Stimulated activated CD8-positive, alpha-beta memory T cell treated with anti-CD3 and anti-CD28 coated beads, Interleukin-12 subunit alpha, Interleukin-12 subunit beta, amount 100 ng/mL, for 1 hour (primary cell): ENCODE measurements at places on chromosomes 6 and 20.

GRCh38 chr20:49515586-49515985, 33.1 kb upstream of the KCNB1 start:
- DNase-seq: no peak

DNA sequence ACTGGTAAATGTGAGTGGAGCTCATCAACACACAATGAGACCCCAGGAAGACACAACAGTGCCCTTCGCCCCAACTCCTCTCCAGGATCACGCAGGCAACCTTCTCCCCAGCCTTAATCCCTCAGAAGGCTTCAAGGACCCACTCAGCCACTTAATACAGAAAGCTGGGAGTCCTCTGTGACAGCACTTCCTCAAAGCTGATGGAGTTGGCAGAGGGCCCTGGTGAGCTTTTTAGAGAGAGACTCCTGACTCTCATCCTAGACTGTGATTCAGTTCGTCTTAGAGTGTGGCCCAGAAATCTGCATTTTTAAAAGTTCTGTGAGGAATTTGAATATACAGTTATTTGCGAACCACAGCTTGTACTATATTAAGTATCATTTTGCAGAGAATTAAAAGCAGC, 187.7 kb downstream of the UST start:
- no peak for DNase-seq

GRCh38 chr6:154243793-154244750, 112.5 kb downstream of the IPCEF1 start:
- DNase-seq: no peak

- no peak for DNase-seq
Observed at GRCh38 chr6:77715588-77715987, 62.7 kb downstream of the MEI4 start.

- no peak for DNase-seq
Observed at GRCh38 chr6:1832358-1832757, 222.6 kb downstream of the FOXC1 start.

- DNase-seq: no peak
Observed at GRCh38 chr6:82588859-82589412, 225.3 kb downstream of the TPBG start.

- no peak for DNase-seq
Observed at GRCh38 chr6:88177961-88178464, 11.9 kb upstream of the CNR1 start.

GRCh38 chr6:163641706-163642105, 227.2 kb downstream of the QKI start:
- DNase-seq: no peak

DNA sequence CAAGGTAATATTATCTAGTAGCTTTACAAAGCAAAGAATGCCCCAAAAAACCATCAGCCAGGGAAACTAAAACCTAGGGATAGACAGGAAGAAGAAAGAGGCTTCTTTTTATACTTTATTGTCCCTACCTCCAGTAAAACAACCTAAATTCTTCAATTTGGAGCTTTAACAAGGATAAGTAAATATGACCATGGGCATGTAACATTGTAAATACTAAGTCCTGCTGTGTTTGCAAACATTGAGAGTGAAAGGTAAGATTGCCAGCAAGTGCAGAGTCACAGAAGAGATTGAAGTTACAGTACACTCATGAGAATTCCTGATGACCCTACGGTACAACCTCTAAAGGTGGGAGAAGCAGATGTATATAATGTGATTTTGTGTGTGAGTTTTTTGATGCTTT, 117.2 kb downstream of the FOXO3 start:
- DNase-seq: no peak

- DNase-seq: no peak
Observed at GRCh38 chr6:36374972-36375371, 12.5 kb downstream of the ETV7 start.

DNA sequence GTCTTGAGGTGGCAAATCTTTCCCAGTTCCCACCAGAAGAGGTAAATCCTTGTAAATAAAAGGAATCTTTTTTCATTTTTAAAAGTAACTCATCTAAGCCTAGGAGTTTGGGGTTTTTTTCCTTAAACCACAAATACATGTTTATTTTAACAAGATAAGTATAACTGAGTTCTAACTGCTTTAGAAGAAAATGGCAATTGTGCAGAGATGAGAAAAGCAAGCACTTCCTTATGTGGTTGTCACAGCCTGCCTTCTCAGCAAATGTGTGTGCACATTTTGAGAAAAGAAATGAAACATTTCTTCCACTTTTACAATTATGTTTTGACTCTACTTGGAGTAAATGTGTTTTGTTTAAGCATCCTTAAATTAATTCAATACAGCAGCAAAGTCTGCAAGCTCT, 17.7 kb downstream of the HCK start:
- DNase-seq: no peak

DNA sequence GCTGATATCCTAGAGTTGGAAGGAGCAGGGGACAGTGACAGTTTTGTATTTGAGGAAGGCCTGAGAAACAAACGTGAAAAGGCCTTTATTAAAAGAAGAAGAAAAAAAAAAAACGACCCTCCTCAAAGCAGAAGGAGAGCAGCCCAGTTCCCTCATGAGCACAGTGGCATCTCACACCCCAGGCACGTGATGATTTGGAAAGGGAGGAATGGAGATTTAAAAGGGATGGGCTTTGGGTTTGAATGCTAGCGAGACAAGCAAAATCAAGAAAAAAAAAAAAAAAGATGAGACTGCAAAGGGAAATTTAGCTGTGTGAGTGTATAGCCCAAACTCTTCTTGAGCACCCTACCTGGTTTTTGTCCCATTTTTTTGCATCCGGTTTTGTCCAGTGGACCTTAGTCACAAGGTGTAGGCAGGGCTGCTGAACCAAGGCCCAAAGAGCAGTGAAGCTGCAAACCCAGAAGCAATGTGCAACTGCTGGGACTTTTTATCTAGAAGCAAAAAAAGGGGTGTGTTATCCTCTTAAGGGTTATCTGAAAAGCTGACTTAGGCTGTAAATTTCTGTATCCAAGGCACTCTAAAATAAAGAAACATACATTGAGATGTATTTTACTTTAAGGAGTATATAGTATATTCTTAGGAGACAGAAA, 54.5 kb upstream of the RREB1 start:
- no peak for DNase-seq

GRCh38 chr6:161139766-161140553, 133.9 kb downstream of the AGPAT4 start:
- DNase-seq: no peak

DNA sequence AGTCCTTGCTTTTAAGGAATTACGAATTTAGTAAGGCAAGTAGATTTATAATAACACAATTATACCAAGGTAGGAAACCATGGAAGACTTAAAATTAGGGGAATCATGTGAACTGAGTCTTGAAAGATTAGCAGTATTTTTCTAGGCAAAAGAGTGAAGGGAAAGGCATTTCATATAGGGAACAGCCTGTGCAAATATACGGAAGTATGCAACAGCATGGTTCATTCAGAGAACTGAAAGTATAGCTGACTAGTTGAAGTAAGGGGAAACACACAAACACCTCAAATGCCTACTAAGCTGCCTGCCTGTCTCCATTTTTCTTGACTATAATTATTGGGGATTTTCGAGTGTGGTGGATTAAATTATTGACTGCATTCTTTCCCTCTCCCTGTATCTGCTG, 39.0 kb upstream of the ECHDC1 start:
- DNase-seq: no peak

- DNase-seq: no peak
Observed at GRCh38 chr6:107812234-107812769, 11.8 kb downstream of the SCML4 start.

- DNase-seq: no peak
Observed at GRCh38 chr6:135086414-135086764, 31.8 kb upstream of the HBS1L start.

DNA sequence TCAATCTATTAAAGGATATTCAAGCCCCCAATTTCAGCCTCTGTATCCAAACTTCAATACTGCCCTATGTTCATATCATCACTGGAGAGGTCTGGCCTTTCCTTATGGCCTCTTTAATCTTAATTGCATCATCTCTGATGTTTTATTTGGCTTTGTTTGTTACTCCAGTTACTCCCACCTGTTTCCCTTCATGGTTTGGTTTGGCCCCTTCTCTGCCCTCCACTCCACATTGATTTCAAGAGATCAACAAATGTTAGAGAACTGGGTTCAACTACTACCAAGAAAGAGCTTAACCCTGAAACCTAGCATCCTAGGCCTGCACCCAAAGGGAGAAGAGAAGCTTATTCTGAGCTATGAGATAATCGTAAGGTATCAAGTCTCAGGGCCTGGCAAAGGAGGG, 221.6 kb downstream of the LAMA2 start:
- no peak for DNase-seq

GRCh38 chr20:11905460-11906179, 12.1 kb upstream of the BTBD3 start:
- DNase-seq: no peak

- no peak for DNase-seq
Observed at GRCh38 chr20:11906626-11907480, 10.8 kb upstream of the BTBD3 start.

GRCh38 chr6:126026001-126026400, 39.7 kb downstream of the TRMT11 start:
- DNase-seq: no peak

GRCh38 chr6:142292166-142292924, 9.5 kb upstream of the ADGRG6 start:
- no peak for DNase-seq

DNA sequence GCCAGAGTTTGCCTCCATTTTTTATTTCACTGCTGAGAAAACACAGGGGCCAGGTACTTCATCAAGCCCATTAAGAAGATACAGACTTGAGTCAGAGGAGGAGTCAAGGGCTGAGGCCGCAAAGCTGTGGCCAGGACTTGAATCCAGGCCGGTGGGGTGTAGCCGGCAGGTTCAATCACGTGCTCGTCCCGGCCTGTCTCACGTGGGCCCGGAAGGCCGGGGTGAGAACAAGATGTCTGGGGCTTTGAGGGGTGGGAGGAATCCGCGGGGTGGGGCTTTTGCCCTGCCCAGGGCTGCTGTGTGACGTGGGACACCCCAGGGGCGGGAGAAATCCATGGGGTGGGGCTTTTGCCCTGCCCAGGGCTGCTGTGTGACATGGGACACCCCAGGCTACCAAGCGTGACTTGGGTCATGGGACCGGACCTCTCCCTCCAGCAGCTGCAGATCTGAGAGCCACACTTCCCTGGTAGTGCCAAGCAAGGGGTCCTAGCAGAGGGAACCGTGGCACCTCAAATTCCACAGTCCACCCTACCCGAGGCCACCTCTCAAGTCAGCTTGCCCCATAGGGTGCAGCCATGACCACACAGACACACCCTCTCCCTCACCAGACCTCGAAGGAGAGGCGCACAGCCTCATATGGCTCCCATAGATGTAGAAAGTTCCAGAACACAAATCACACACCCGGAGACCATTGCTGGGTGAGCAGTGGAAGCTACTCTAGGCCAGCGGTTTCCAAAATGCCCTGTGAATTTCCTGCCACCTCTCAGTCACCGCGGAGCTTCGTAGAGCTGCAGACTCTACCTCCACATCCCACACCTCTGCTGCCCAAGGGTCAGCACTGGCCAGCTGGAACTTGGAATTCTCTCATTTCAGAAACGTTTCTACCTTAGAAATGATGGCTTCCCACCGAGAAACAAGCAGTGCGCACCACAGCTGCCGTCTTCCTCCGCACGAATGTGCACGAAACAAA, 156.1 kb downstream of the DLL1 start:
- no peak for DNase-seq

DNA sequence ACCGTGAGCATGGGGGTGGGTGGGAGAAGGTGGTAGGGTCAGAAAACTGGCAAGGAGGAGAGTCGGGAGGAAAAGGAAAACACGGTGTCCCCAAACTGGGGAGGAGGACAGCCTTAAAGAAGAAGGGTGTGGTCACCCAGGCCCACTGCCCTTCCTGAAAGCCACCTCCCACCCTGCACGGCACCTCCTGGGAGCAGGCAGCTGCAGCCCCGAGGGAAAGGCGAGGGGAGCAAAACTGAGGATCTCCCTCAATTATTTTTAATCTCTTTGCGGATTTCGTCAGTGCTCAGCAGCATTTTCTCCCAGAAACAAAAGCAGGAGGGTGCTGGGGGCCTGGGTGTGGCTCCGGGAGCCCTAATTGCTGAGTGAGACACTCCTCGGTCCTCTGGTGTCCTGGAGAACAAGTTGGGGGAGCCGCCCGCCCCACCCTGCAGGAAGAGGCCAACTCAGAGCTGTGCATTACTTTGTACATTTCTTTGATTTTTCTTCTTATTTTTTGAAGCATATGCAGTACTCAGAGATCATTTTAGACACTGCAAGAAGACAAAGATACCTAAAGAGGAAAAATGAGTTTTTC, 56.4 kb downstream of the RIOK1 start:
- no peak for DNase-seq

- DNase-seq: no peak
Observed at GRCh38 chr20:38602185-38602581, 574 bp downstream of the ARHGAP40 start.

- DNase-seq: no peak
Observed at GRCh38 chr20:45589725-45590124, 10.6 kb upstream of the WFDC8 start.

- no peak for DNase-seq
Observed at GRCh38 chr6:76742919-76743318, 670.5 kb upstream of the IMPG1 start.

DNA sequence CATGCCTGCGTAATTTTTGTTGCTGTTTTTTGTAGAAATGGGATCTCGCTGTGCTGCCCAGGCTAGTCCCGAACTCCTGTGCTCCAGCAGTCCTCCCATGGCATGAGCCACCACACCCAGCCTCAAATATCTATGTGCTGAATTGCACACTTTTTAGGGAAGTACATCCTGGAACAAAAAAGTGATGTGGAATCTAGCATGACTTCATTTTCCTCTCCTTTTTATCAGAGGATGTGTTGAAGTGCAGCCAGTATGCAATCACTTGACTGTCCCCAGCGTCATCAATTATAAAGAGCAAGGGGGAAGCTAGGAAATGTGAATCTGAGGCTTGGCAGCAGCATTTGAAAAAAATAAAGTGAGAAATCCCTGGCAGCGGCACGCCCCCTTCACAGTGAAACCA, 6.4 kb upstream of the EXOC2 start:
- DNase-seq: no peak

DNA sequence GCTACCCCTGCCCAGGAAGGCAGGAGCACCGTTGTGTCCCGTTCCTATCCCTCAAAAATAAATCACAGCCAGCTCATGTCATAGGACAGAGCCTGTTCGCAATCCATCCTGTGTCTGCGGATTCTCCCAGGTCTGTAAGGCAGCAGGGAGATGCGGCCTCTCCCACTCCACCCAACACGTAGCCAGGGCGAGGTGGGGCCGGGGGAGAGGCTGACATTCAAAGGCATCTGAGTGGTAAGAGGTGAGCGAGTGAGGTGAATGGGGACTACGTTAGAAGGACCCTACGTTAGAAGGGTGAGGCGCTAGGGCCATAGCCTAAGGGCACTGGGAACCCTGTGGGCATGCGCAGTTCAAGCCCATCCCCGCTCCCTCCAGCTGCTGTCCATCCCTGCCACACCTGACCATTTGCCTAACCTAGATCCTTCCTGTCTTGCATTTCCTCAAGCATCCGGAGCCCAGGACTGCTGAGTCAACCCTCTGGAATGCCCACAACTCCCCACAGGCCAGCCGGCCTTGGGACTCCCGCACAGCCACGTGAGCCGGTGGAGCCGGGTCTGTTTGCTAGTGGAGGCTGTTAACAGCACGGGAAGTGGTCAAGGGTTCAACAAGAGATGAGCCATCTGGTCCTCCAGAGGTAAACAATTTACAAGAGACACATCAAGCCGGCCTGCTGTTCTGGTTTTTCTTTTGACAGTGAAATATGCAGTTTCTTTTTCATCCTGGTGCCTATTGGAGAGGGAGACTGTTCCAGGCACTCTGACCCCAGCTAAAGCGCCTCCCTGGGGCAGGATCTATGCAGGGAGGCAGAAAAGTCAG, 45.9 kb downstream of the RIPOR3 start:
- no peak for DNase-seq

GRCh38 chr6:24272148-24272547, 85.7 kb downstream of the DCDC2 start:
- no peak for DNase-seq
